GM06990 (cell line): ENCODE measurements at places on chromosomes 5 and 9.
A peak's percentile ranks its signal among the peaks of the same experiment; 100 is the strongest.

DNA sequence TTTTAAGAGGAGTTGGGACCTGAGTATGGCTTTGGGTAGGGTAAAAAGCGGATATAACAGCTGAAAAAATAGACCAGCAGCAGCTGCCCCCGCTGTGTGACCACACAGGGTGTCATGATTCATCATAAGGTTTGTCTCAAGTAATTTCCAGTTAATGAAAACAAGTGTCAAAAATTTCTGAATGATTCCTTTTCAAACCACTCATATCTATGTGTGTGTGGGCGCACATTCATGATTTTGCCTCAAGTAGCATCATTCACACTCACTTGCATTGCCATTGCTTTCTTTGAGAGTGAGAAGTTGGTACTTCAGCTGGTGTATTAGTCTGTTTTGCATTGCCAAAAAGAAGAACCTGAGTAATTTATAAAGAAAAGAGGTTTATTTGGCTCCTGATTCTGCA is 12.1 kb upstream of the TNFAIP8 start:
- no peak for DNase-seq

- DNase-seq: no peak
Observed at GRCh38 chr9:97749928-97750327, 52.8 kb upstream of the XPA start.

DNA sequence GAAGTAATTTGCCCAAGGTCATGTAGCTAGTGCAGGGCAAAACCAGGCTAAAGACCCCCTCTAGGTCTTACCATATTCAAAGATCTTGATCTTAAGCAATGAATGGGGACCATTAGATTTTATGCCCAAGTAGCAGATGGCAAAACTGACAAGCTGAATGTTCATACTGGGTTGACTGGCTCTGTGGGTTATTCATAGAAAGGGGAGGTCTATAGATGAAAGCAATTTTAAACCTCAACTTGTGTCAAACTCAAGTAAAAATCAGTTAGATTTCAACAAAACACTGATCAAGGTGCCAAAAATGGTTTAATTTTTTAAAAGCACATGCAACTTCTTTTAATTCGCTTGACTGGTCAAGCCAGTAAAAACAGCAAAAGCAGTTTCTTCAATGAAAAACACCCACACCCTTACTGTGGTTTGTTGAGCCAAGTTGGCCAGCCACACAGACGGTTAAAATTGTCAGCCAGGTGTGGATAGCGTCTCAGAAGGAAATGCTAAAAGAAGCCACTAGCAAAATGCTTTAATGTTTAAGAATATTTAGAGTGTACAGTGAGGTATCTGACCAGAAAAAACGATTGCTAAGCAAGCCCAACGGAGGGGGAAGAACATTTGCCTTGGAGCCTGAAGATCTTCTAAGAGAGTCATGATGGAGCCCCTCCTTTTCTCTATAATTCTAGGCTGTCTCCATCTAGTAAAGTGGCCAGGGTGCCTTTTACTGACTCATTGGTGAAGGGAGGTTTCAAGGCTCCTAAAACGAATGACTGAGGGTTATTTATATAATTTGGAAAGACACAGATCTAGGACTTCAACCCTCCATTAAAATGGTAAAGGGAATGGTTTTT is 539.6 kb upstream of the CLINT1 start:
- peak; percentile 55 for DNase-seq

DNA sequence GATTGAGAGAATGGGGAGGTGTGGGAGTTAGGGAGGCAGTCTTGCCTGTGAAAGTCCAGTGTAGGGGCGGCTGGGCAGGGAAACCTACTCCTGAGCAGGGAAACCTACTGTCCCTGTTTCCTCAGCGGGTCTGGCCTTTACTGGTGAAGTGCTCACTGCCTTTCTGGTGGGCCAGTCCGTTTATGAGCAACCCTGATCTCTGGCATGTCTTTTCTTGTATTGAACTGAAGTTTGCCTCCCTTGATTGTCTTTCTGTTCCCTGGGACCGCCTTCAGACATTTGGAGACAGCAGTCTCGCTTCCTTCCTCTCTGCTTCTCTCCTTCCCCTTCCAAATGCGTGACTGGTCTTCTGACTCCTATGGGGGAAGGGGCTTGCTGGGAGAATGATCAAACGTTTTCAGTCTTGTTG is 2.9 kb downstream of the SNX18 start:
- no peak for DNase-seq

- DNase-seq: no peak
Observed at GRCh38 chr5:55003432-55004065, 18.2 kb upstream of the ESM1 start.

- peak; percentile 39 for DNase-seq
Observed at GRCh38 chr9:89497257-89497963, 503 bp downstream of the SEMA4D start.

- no peak for DNase-seq
Observed at GRCh38 chr5:1279443-1280151, 15.3 kb downstream of the TERT start.

DNA sequence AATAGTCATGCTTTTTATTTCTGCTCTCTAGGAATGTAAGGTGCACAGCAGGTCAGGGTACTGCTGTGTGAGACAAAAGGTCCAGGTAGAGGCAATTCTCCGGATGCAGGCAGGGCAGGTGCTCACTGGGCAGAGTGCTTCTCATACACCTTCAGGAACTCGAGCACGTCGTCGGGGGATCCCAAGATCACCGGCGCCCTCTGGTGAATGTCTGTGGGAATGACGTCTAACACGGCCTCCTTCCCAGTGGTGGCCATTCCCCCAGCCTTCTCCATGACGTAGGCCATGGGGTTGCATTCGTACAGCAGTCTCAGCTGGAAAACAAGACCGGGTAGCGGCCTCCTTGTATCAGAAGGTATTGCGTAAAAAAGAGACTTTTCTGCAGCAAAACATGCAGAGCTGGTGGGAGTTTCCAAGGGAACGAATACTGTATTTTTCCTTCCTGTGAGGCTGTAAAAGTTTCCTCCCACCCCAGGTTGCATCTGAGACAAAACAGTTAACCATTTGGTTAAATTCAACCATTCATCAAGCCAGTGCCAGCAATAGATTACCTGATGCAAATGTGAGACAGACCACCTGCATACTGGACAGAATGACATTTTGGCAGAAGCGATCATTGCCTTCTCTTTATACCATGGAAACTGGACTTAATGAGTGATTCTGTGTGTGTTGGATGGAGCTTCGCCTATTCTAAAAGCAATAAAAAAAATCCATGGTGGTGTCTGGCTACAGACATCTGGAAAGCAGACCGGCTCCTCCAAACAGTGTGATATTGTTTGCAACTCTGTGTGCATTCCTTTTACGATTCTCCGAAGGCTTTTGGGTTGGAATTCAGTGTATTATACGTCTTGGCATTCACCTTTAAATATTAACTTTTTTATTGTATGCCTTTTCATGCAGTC is 9.9 kb upstream of the FBP2 start:
- DNase-seq: peak; percentile 37

- DNase-seq: no peak
Observed at GRCh38 chr5:105882956-105883481, 1787.7 kb downstream of the EFNA5 start.

DNA sequence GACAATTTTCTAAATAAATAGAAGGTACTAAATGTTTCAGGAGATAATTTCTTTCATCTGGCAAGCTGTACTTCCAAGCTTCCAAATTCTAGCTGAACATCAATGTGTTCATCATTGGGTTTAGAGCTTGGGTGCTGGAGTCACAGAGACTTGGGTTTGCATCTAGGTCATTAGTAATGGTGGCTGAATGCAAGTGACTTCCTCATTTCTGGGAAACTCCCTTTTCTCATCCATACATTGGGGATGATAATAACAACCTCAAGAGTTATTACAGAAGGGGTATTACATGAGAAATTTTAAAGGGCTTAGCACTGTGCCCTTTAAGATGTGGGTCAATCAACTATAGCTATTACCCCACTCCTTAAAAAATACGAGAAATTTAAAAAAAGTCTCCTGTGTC is 41.1 kb upstream of the KLF4 start:
- DNase-seq: peak; percentile 9

DNA sequence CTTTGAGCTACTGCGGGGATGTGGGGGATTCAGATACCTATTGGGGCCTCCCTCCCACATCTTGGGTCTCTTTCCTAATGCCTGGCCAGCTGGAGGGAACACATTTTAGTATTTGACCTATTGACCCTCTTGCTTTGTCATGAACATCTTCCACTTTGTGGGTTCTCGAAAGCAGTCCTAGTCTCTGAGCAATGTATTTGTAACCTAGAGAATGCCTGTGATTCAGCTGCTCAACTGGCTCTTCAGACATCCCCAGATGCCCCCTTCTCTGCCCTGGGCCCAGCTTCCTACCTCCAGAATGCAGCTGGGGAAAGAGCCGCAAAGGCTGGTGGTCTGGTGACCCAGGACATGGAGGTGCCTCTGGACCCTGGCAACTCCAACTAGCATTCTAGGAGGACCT is 32.2 kb downstream of the APTX start:
- no peak for DNase-seq

DNA sequence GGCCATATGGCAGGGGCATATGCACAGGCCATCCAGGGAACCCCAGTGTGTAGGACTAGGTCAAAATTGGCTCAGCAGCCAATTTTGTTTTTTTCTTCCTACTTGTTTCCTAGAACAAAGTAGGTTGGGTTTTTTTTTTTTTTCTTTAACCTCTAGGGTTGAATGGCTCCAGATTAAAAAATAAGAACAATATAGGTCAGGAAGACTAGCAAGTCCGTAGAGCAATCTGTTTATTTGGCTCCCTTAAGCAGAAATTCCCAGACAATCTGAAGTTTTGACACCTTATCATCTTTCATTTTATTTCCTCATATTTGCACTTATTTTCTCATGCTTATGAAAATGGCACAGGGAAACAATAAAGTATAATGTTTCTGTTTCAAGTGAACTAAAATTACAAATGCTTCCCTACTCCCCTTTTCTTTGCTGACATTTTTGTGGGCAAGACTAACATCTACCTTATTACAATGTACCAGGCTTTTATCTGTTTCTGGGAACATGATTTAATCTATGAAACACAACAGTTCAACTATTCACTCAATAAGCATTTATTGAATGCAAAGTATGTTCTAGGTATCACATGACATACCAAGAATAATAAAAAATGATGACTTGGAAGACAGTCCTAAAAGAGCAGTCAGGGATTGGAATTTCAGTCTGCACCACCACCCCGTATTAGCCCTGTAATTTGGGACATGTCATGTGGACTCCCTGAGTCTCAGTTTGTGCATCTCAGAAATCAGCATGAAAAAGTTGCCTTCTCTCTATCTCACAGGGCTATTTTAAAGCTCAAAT is 30.5 kb downstream of the TLR4 start:
- DNase-seq: no peak

DNA sequence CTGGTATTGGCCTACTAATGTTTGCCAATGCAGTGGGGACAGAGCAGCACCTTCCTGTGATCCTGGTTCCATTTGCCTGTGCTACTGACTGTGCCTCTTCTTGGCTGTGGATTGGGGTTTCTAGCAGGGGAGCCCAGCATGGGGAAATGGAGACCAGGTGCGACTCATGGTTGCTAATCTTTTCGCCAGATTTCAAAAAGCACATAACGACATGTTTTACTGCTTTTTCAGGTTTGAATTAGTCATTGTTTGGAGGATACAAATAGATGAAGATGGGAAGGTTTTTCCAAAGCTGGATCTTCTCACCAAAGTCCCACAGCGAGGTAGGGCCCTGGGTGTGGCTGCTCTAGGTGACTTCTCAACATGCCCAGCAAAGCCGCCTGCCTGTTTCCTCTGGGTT is 57.6 kb downstream of the IPPK start:
- no peak for DNase-seq

GRCh38 chr5:58825899-58826298 is 243.0 kb downstream of the RAB3C start:
- no peak for DNase-seq

DNA sequence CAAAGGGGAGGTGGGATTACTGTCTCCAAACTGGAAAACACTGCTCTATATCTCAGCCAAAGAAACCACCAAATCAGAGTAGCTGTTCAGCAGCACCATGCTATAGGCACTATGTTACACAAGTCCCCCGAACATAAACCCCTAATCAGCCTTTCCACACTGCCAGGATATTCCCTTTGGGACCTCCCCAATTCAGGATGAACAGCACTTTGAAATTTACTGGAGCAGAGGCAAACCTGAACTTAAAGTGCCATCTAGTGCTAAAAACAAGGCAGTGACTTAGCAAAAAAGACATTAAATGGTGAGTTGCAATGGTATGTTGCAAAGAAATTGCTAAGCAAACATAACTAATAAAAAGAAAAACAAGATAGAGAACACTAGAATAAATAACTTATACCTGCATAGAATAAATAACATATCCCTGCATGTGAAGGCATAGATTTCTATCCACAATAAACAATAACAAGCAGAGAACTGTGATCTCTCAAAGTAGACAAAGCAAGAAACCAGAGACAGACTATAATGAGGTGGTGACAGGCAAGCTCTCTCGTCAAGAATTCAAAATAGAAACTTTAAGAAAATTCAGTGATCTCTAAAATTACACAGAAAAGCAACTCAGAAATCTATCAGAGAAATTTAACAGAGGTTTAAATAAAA is 584.4 kb upstream of the ACO1 start:
- no peak for DNase-seq

GRCh38 chr9:34377404-34377746 is 677 bp upstream of the MYORG start:
- DNase-seq: no peak

- no peak for DNase-seq
Observed at GRCh38 chr5:86968301-86968753, 299.4 kb upstream of the RASA1 start.

GRCh38 chr5:54689411-54690251 is 172.1 kb downstream of the SNX18 start:
- no peak for DNase-seq

DNA sequence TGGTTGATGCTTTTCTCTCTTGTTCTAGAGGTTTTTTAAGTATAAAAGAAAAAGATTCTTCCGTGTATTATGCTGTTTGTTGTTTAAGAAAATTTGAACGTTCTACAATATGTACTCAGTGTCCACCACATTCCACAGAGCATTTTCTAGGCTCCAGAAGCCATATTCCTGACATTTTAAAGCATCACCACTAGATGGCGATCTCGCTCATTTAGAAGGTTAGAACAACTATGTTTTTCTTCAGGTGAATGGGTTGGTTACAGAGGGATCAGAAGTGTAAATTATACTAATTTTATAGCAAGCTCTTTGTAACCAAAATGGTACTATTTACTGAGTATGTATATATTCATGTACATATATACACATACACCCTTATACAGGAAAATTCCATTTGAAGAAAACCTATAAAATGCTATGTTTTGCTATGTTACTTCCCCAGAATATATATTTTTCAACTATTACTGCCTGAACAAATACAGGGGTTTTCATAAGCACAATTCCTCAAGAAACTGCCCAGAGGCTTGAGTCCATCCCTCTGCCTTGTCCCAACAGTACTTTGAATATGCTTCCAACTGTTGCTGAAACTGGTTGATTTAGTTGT is 284.3 kb downstream of the CCDC171 start:
- no peak for DNase-seq

- DNase-seq: peak; percentile 71
Observed at GRCh38 chr5:181163487-181164075, 16.2 kb downstream of the OR2V2 start.

- DNase-seq: no peak
Observed at GRCh38 chr5:181161534-181162175, 14.3 kb downstream of the OR2V2 start.

DNA sequence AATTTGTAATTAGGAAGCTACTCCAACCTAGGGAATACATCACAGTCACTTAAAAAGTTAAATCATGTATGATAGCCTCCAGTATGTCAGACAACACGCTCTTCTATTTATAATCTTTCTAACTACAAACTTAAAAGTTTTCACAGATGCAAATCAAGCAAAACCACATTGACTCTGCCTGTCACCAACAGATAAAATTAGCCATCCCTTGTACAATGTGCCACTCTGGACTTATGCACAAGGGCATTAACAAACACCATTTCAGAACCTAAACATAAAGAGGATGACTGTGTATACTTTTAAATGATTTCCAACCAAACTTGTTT is 14.7 kb downstream of the ERP44 start:
- peak; percentile 60 for DNase-seq
